ENCODE measurements at places on chromosomes 6 and 20.

DNA sequence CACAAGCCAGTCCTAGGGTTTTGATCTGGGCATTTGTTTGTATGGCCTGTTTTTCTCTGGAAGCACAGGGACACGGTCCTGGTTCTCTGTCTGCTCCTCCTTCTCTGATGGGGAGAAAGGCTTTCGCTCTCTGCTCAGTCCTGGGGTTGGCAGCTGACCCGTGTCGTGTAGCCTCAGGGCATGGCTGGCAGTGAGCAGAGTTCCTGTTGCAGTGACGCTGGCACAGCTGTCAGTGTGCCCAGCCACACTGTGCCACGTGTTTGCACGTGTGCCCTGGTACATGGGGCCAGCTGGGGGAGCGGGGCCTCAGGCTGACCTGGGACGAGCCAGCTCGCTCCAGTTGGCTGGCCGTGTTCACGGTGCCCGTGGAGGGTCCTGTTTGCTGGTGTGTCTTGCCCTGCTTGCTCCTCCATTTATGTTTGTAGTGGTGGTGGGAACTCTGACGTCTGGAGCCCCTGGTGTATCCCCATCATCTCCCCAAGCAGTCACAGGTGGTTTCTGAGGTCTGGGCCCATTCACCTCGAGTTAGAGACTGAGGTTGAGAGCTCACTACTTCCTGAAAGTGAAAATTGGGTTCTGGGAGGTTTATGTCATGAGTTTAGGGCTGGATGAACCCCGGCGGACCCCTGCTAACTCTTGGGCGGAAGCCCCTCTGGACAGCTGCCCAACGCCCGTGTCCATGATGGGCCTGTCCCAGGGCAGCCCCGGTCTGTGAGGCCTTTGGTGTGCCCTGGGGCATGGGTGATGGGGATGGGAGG lies 10.2 kb upstream of the DNAJC5 start:
- DNase-seq: no peak

GRCh38 chr20:39885975-39886649 lies 802.9 kb downstream of the MAFB start:
- DNase-seq: peak; percentile 61

DNA sequence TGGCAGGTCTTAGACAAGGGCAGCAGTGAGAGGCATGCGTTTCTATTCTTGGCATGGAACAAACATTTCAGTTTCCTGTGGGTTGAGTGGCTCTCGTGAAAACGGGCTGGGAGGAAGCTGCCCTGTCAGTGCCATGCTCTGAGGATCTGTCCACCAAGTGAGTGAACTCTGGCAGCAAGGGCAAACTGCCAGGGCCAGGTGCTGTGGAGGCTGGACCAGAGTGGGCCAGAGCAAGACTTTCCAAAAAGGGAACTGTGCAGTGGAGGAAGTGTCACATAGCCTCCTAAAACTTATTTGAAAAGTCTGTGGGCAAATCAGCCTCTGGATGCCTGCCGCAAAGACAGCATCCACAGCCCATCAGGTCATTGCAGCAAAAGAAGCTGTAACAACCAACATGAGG lies 44.2 kb upstream of the TAB2 start:
- DNase-seq: no peak

GRCh38 chr20:41268402-41268801 lies 49.1 kb downstream of the ZHX3 start:
- no peak for DNase-seq

DNA sequence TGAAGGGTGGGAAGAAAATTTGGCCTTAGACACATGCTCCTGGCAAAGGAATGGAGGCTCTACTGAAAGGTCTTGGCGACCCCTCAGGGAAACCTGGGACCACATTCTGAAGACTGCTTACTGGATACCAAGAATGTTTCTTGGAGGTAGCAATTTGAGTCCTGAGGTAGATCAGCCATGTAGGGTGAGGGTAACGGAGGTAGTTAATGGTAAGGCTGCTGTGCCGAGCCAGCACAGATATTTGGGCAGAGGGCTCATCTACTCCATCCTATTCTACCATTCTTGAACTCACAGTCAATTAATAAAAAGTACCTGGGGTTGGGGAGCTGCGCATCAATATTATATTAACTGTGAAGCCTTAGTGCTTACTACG lies 401 bp upstream of the PHF3 start:
- DNase-seq: no peak

GRCh38 chr6:135692426-135692825 lies 159.1 kb upstream of the PDE7B start:
- DNase-seq: no peak

GRCh38 chr6:149220882-149221773 lies 96.4 kb upstream of the TAB2 start:
- no peak for DNase-seq

DNA sequence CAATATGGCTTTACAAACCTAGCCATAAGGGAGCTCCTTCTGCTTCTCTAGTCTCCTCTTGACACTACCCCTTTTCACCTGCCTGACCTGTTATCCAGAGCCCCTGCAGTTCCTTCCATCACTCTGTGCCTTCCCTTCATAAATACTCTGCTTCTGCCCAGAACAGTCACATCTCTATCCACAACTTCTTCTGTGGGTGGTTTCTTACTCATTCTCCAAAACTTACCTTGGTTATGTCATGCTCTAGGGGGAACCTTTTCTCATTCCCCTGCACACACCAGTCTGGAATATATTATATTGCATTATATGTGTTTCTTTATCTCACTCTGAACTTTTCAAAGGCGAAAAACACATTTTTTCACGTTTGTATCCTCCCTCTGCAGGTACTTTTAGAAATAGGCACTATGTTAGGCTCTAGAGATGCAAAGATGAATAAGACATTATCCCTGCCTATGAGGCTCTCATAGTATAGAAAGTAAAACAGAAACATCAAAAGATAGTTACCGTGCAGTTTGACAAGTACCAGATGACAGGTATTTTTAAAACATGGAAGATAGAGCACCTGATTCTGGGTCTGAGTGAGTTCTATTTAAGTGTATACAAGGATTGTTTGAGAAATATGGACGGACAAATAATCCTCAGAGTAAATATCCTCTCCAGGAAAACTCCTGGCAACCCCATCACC lies 51.5 kb downstream of the AIG1 start:
- no peak for DNase-seq

DNA sequence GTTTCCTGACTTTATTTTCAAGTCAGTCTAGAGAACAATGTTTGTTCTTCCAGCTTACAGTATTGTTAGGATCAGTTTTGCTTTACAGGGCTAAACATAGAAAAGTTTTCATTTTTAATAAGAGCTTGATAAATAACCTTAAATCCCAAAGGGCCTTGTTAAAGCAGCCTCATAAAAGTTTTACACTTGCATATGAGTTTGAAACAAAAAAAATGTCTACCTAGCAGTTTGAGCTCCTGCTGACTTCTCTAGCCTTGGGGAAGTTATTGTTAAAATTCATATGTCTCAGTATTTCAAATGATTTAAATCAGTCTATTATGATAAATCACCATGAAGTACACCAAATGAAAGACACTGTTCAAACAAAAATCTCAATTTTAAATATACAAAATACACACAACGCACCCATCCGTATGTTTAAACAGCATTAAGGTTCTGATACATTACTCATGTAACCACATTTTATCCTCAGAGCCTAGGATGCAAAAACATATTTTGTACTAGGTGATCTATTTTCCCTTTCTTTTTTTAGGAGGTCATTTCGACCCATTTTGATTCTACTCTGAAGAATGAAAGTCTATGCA lies 87.2 kb downstream of the UBE3D start:
- DNase-seq: no peak

DNA sequence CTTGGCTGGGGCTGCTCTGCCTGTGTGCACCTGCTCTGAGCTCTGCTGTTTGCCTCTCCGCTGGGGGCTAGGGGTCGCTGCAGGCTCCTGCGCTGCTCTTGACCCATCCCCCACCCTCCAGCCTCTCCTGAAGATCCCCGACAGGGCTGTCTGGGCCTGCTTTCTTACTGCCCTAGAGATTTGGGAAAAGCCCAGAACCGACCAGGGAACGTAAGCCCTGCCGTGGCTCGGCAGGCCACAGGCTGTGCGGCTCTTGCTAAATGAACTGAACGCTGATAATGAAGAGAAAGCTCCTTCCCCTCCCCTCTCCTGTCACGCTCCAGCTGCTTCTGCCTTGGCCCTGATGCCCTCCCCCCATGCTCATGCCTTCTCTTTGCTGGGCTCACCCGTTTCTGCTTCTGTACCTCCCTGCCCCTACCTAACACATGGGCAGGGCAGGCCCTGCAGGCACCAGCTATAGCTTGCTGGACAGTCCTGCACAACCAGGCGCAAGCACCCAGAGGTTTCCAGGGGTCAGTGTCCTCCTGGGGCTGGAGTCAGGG lies 32.0 kb upstream of the PCMTD2 start:
- DNase-seq: no peak

- DNase-seq: no peak
Measured at GRCh38 chr20:44489223-44489622, 13.5 kb downstream of the TTPAL start.

- no peak for DNase-seq
Measured at GRCh38 chr6:160858886-160859285, 132.7 kb upstream of the MAP3K4 start.

DNA sequence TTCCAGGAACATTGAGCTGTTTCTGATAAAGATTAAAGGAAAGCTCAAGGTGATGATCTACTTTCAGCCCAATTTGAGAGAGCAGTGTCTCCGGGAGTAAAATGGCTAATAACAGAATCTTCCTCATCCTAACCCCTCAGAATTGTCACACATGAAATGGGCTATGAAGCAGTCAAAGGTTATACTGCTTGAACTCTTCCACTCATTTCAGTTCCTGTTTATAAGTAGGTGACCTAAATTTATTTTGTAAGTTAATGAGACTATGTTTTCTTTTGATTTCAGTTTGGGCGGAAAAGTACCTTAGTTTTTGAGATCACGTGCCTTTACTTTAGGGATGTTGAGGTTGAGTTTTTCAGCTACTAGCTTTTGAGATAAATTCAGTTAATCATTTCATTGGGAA lies 47.2 kb downstream of the QKI start:
- no peak for DNase-seq

DNA sequence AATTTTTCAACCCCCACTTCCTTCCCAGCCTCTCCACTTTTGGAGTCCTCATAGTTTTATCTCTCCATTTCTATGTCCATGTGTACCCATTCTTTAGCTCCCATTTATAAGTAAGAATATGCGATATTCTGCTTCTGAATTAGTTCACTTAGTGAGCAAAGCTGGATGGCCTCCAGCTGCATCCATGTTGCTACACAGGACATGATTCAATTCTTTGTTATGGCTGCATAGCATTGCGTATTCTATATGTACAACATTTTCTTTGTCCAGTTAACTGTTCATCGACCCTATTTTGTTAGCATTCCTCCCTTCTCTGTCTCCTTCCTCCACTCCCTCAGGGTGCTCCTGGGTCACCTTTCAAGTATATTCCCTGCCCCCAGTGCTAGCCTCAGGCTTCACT lies 210.0 kb upstream of the SSTR4 start:
- peak; percentile 49 for DNase-seq

DNA sequence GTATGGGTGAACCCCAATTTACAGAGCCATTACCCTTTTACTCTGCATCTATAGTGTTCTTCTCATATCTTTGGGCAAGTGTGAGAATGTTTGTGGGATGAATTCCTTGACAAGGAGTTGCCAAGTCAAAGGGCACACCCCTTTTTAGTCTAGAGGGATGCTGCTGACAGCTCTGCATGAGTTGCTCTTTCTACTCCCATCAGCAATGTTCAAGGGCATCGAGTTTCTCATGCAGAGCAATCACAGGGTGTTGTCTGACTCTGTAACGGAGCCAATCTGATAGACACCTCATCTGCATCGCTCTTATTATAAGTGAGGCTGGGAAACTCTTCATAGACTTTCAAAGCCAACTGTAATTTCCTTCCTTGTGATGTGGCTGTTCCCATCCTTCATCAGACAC lies 77.4 kb downstream of the EDN3 start:
- no peak for DNase-seq

GRCh38 chr6:157755032-157755745 lies 67.9 kb upstream of the SNX9 start:
- DNase-seq: no peak

- no peak for DNase-seq
Measured at GRCh38 chr20:34015401-34016335, 22.0 kb downstream of the RALY start.

GRCh38 chr20:48186915-48187314 lies 401.6 kb upstream of the SULF2 start:
- DNase-seq: peak; percentile 18

DNA sequence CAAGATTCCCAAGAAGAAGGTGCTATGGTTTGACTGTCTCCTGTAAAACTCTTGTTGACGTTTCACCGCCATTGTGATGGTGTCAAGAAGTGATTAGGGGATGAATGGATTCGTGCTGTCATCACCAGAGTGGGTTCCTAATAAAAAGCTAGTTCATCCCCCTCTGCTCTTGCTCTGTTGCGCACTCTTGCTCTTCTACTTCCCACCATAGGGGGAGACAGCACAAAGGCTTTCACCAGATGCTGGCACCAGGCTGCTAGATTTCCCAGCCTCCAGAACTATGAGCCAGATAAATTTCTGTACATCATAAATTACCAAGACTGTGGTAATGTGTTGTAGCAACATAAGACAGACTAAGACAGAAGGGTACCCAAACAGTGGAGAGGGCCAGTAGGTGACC lies 21.6 kb upstream of the CCDC28A start:
- no peak for DNase-seq

GRCh38 chr20:60220706-60221105 lies 262.5 kb downstream of the CDH26 start:
- no peak for DNase-seq

DNA sequence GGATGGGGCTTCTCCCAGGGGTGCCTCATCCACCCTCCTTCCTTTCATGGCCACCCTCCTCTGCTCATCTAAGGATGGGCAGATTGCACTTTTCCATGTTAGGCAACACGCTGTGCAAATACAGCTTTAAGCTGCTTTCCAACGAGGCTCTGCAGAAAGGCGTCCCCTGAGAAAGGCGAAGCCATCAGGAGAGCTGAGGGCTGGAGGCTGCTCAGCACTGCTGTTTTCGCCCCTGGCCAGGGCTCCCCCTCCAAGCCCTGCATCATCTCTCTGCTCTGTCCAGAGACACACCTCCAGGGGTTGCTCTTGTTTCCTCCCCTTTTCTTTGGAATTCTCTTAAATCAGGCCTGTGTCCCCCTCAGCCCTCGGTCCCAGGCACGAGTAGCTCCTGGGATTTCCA lies 526.1 kb downstream of the CDH26 start:
- no peak for DNase-seq

- DNase-seq: peak; percentile 49
Measured at GRCh38 chr6:57173886-57174510, 1.9 kb downstream of the BAG2 start.

- DNase-seq: no peak
Measured at GRCh38 chr6:80637312-80637711, 530.8 kb downstream of the BCKDHB start.

- DNase-seq: no peak
Measured at GRCh38 chr6:15551798-15552197, 111.0 kb downstream of the DTNBP1 start.

- no peak for DNase-seq
Measured at GRCh38 chr6:137780447-137781034, 86.5 kb upstream of the TNFAIP3 start.

GRCh38 chr6:42021847-42022754 lies 28.2 kb upstream of the TAF8 start:
- no peak for DNase-seq

- DNase-seq: no peak
Measured at GRCh38 chr6:6224933-6225486, 95.5 kb downstream of the F13A1 start.

All from mammary epithelial cell (primary cell).